KBM-7 (cell line): ENCODE measurements at places on chromosomes 13 and 19.

DNA sequence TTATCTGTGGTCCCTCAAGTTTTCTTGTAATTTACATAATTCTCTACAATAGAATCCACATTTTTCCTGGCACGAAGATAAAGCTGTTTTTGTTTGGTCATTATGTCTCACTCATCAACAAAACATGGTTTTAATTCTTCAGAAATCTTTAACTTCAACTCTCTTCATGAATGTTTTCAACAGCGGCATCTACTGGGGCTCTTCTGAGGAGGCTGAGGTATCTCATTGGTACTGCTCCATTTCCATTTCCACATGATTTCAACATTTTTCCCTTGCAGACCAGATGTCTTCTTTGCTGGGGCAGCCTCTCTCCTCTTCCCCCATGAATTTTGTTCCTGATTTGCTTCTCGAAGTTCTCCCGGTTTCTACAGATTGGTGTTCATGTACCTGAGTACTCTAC, 5.8 kb upstream of the KBTBD7 start:
- DNase-seq = no peak

DNA sequence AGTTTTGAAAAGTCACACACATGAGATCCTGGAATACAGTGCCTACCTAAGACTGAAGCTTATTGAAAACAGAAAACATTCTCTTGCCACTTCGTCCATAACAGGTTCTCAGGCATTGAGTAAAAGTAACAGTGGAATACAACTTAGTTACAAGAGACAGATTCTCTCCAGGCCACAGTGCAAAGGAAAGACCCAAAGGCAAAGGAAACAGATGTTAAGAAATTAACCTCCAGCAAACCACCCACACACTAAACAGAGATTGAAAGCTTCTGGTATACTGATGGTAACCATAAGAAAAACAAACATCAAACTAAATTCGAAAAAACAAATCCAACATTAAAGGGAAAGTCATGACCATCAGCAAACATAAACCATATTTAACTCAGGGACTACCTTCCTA, 914.7 kb downstream of the SLITRK5 start:
- DNase-seq = peak; percentile 7

DNA sequence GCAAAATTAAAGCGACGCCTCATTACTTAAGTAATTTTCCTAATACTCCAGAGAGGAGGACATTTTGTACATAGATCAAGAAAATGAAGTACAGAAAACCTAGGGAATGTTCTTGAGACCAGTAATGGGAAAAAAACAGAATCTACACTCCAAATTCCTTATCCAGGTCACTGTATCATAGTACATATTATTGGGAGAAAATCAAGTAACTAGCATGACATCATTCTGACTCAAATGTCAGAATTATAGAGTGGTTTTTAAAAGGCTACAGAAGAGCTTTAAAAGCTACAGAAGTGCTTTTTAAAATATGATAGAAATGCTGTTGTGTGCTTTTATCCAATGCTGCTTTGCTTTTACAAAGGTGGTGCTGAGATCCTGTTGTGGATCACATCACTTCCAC, 86.3 kb upstream of the SLC15A1 start:
- no peak for DNase-seq

- no peak for DNase-seq
Measured at GRCh38 chr13:31955741-31956140, 75.8 kb upstream of the FRY start.

- DNase-seq = no peak
Measured at GRCh38 chr13:76316998-76317527, 569.1 kb downstream of the KCTD12 start.

GRCh38 chr13:50677687-50678463, 165.6 kb downstream of the DLEU7 start:
- DNase-seq = no peak

- DNase-seq = peak; percentile 32
Measured at GRCh38 chr13:99196466-99197116, 4.1 kb upstream of the UBAC2 start.

DNA sequence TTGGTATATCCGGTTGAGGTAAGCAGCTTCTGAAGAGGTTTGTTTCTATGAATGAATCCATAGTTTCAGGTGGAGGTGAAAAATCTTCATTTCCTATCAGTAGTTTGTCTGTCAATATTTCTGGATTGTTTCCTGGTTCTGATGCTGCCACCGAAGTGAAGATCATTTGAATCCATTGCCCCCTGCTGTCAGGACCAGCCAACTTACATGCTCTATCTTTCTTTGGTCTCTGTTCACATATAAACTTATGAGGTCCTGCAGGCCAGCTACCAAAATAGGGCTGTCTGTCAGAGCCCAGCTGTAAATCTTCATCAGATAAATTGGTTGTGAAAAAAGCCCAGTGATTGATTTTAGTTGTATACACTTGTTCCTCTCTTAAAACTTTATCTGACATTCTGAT, 15.2 kb upstream of the N4BP2L1 start:
- peak; percentile 53 for DNase-seq

GRCh38 chr13:108785844-108786243, 156.4 kb downstream of the MYO16 start:
- DNase-seq = no peak

GRCh38 chr19:33690378-33691029, 68.8 kb downstream of the CHST8 start:
- no peak for DNase-seq

- peak; percentile 40 for DNase-seq
Measured at GRCh38 chr13:68697551-68697950, 1410.1 kb upstream of the ATXN8OS start.

DNA sequence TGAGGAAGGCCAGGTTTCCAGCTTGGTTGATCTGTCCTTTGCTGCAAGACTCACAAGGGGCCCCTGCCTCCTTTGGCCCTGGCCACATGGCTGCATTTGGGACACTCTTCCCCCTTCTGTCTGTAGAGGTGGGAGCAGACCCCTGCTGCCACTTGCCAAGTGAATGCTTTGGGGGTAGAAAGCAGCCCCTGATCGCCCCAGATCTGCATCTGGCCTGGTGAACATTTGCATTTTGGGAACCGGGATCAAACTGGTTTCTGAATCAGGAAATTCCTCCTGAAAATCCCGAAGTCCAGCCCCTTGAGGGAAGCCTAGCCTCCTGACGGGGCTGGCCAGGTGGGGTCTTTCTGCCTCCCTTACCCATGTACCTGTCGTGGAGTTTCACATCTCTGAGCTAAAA, 14.9 kb downstream of the DPF1 start:
- DNase-seq = no peak

DNA sequence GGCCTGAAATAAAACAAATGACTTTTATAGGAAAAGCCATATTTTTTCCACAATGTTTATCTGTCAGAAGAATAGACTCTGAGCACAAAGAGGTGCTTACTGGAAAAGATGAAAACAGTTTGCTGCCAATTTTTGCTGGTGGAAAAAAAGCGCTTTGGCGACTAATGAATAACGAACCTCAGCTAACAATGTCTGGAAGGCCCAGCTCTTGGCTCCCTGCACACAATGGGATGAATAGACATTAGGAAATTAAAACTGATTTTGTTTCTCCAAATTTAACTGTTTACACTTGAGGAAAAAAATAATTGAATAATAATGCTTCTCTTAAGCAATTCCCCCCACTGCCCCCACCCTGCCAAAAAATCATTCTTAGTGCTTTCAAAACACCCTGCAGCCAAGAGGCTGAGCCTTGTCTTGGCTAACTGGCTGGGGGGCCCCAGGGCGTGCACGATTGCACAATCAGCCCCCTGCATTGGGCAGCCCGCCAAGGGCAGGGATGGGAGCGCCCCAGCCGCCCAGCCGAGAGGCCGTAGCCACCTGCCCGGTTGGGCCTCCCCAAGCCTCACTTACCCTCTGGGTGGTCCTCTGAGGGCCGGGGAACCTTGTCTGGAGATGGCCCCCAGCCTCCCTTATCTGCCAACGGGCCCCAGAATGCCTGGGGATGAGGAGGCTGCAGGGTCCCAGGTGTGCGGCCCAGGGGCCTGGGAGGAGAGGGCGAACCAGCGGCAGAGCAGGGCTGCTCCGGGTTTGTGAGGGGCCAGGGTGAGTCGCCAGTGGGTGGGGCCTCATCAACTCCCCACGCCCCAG, 16.8 kb downstream of the CEBPG start:
- no peak for DNase-seq

DNA sequence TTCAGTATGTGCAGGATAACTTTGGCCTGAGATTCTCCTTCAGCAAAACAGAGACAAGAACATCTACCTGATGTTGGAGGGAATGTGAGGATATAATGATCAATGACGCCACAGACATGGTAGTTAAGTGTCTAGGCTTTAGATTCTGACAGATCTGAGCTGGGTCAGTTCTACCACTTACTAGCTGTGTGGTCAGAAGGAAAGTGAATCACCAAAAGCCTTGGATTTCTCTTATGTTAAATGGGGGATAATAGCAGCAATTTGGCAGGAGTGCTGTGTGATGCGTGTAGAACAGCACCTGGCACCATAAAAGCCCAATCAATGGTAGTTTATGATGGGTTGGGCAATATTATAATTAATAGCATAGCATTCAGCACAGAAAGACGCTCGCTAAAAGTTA, 41.7 kb downstream of the RXFP2 start:
- no peak for DNase-seq

GRCh38 chr19:7262470-7262869, 31.7 kb downstream of the INSR start:
- no peak for DNase-seq

- DNase-seq = no peak
Measured at GRCh38 chr13:33775339-33776108, 42.4 kb upstream of the RFC3 start.

GRCh38 chr19:14414926-14415690, 4.0 kb downstream of the DDX39A start:
- no peak for DNase-seq

- DNase-seq = no peak
Measured at GRCh38 chr19:42389899-42390298, at the start of gene CNFN. TSS of gene CNFN (minus strand) at chr19:42390297. CDS start at chr19:42389037, 1,260 bp downstream.

DNA sequence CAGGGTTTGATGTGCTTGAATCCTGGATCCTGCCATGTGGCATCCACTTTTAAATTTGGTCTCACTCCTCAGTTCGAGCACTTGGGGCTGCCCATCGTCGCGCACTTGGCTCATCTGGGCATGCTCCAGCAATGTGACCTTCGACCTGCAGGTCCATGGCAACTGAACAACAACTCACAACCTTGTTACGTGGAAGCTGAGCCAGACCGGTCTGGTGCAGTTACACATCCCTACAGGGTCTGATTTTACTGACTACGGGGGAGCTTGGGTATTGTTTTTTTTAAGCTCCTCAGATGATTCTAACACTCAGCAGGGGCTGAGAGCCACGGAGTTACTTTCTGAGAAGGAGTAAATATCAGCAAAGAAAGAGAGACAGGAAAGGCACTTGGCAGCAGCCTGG, 769.6 kb downstream of the UQCRFS1 start:
- DNase-seq = no peak
